ENCODE measurements at places on chromosomes 6 and 20.

DNA sequence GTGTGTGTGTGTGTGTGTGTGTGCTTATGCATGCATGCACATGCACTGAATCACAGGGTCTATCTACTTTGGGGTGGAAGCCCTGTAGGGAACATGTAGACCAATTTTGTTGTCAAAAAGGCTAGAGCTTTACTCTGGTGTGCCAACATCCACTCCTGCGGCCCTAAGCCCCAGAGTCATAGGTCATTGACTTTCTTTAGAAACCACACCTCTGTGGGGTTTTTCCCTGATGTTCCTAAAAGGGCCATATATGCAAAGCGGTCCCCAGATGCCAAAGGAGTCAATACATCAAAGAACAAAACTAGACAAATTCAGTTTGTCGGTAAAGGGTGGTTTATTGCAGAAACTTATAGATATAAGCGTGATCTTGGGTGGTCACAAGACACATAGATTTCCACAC is 29.8 kb upstream of the SLC2A12 start:
- DNase-seq, result no peak

- DNase-seq, result no peak
Observed at GRCh38 chr6:116884530-116884929, 7.5 kb downstream of the RFX6 start.

DNA sequence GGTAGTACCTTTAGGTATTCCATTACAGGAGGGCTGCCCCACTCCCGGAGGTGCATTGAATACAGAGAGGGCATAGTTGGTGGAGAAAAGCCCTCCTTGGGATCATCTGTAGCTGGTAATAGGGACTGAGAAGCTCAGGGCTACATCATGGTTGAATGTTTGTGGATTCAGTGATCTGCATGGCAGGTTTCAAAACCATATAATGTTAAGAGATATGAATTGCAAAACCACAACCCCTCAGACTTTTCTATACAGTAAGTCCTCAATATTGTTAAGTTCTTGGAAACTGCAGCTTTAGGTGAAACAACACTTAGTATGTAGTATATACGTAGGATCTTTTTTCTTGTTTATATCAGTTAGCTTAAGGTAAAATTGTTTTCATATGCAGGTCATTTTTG is 11.3 kb downstream of the TULP4 start:
- DNase-seq, result no peak

DNA sequence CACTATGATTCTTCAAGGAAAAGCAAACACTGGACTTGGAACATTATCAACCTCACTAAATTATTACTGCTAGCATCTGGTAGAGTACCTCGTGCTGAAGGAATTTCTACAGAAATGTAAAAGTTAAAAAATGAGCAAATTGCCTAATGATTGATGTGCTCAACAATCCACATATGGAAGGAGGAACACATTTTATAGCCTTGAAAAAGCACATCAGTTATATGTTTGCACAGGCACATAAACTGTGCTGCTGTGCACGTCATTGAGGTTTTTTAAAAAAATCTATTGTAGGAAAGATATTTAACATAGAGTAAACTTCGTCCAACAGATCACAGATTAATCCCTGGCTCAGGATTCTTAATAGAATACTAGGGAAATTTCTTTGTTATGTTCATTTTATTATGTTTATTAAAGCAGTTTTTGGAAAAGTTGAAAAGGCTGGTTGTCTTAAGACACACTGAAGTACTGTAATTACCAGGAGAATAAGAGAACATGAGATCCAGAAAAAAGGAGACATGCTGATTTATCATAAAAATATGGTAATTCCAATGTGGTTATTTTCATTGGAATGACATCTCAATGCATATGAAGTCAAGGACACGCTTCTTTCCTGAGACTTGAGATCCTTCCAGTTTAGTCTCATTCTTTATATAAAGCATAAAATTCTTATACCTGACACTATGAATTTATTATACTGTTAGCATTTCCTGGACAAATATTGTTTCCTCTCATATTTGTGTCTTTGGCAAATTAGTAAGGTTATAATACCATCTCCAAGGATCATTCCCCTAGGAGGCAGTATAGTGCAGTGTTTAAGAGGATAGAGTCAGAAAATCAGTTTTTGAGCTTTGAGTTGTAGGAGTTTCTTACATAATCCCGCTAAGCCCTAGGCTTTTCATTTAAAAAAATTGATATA is 511.1 kb downstream of the TENT5A start:
- no peak for DNase-seq

- DNase-seq, result no peak
Observed at GRCh38 chr6:22025468-22026163, 271.2 kb downstream of the PRL start.

DNA sequence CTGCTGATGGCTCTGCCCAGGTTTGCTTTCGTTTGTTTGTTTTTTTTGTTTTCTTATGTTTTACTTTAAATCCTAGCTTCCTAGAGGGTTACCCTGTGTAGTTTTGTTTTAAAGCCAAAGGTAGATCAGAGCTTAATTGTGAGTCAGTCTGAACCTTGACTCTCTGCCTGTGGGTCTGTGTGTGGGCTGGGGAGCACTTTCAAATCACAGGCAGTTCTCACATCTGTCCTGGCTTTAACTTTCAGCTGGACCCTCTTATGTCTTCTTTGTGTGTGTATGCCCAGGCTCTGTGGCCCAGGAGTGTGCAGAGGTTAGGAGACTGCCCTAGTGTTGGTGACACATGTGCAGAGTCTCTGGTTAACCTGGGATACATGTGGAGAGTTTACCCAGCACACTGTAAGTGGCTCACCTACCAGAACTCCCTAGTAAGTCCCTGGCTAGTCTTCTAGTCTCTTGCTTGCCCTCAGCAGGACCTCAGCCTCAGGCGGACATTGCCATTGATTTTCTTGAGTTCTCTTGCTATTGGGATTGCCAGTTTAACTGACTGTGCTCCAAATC is 19.0 kb downstream of the HIVEP1 start:
- no peak for DNase-seq

GRCh38 chr20:32973077-32973717 is 31.0 kb downstream of the SUN5 start:
- no peak for DNase-seq

GRCh38 chr20:38284893-38285444 is 19.0 kb upstream of the BPI start:
- no peak for DNase-seq

DNA sequence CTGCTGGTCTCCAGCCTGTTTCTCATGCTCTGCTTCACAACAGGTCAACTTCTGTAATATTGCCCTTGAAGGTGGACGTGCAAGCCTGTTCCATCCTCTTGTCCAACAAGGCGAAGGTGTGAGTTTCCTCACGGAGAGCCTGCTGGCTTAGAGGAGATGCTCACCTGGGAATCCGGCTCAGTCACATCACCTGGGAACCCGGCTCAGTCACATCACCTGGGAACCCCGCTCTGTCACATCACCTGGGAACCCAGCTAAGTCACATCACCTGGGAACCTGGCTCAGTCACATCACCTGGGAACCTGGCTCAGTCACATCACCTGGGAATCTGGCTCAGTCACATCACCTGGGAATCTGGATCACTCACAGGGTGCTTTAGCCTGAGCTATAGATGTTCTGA is 230.1 kb downstream of the ERMARD start:
- no peak for DNase-seq

DNA sequence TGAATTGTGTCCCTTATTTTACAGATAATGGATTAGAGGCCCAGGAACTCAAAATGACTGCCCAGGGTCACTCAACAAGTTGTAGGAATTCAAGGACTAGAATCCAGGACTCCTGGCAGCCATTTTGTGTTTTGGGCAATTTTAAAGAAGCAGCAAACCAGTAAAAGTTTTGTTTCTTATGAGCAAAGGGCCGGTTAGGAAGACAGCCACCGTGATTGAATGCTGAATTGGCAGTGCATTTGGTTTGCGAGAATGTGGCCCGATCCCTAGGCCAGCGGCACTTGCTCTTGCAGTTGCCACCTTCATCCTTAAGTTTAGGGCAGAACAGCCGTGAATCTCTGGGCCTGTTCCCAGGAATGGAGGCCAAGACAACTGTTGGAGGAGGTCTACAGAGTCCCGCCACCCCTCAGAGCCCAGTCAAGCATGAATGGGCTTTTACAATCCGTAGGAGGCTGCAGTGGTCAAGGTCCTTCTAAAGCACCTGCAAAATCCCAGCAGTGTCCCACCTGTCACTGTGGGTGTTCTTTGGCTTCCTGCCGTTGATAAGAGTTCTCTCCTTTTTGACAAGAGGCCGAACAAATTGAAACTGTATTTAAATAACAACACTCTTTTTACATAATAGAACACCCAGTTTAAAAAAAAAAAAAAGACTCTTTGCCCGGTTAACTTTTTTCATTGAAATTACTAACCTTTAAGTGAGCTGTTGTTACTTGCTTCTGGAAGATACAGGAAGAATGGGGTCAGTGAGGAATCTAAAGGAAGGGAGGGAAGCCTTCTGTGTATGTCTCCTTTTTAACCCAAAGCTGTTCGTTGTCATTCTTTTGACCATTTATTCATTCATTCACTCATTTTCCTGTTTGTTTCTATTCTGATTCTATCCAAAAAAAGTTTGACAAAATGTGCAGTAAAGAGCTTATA is 68.7 kb downstream of the PHACTR2 start:
- DNase-seq, result no peak

- no peak for DNase-seq
Observed at GRCh38 chr6:137102050-137102848, 57.5 kb upstream of the IL20RA start.

GRCh38 chr20:3080939-3081388 is 3.6 kb downstream of the AVP start:
- DNase-seq, result no peak

GRCh38 chr6:113451049-113451448 is 406.1 kb upstream of the MARCKS start:
- no peak for DNase-seq

DNA sequence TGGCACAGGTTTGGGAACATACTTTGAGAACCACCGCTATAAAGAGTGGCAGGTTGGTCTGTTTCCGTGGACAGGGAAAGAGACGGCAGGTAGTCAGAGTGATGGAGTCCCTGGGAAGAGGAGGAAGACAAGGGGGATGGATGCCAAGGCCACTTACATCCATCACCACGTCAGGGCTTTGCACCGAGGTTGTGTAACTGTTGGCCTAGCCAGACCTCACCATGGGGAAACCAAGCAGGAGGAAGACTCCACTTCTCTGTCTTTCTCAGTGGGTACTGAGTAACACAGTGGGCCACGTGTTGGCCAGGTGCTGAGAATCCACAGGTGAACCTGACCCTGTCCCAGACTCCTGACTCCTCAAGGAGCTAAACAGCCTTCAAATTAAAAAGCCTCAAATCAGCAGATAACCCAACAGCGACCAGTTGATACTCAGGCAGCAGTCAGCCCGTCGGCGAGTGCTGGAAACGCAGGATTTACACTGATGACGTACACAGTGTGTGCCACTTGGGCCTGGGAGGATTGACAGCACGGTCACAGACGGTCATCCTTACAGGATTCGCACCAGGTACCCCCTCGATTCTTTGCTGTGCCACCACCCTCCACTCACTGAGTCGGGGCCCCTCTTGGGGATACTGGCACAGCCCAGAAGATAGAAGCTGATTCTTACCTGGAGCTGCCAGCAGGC is 134.6 kb upstream of the SNX9 start:
- no peak for DNase-seq

GRCh38 chr6:162325826-162326225 is 401.7 kb downstream of the PRKN start:
- no peak for DNase-seq

GRCh38 chr6:167705211-167705750 is 121.4 kb upstream of the AFDN start:
- no peak for DNase-seq

DNA sequence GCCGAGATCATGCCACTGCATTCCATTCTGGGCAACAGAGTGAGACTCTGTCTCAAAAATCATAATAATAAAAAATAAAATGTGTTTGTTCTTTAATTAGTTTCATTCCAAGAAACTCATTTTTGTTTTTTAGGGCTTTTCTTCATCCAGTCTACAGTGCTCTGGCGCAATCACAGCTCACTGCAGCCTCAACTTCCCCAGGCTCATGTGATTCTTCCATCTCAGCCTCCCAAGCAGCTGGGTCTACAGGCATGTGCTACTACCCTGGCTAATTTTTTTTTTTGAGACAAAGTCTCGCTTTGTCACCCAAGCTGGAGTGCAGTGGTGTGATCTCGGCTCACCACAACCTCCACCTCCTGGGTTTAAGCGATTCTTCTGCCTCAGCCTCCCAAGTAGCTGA is 143.6 kb upstream of the JARID2 start:
- DNase-seq, result no peak

- no peak for DNase-seq
Observed at GRCh38 chr6:12137480-12137879, 125.4 kb downstream of the HIVEP1 start.

DNA sequence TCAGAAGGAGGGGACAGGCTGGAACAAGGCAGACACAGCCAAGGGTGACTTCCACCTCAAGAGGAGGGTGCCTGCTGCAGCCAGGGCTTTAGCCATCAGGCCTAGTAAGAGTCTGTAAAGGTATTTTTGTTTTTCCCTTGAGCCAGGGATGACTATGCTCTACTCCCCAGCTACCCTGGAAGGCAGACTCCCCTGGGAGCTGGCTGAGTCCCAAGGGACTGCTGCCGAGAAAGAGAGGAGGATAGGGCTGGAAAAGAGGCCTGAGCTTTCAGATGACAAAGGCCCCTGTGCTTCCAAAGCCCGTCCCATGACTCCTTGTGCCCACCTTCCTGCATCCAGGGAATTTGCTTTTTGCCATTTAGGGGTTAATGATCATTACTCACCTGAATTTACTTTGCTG is 14.0 kb upstream of the GSTA4 start:
- no peak for DNase-seq

DNA sequence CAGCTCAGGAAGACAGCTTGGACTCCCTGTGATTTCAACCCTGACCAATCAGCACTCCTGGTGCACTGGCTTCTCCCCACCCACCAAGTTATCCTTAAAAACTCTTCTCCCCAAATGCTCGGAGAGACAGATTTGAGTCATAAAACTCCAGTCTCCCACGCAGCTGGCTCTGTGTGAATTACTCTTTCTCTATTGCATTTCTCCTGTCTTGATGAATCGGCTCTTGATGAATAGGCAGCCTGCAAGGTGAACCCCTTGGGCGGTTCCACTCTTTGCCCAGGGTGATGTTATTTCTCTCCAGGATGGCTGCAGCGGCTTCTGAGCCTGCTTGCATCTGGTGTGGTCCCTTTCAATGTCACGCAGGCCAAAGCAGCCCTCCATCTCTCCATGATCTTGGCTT is 12.4 kb downstream of the SLC52A3 start:
- no peak for DNase-seq

- no peak for DNase-seq
Observed at GRCh38 chr20:53901497-53902096, 168.8 kb downstream of the BCAS1 start.

- DNase-seq, result no peak
Observed at GRCh38 chr20:39107741-39108140, 145.6 kb downstream of the DHX35 start.

- DNase-seq, result no peak
Observed at GRCh38 chr20:33261465-33261864, 21.5 kb upstream of the BPIFB1 start.
